Transverse colon (tissue), 4 donors: ENCODE measurements at places on chromosomes 2 and 18.
A peak's percentile ranks its signal among the peaks of the same experiment; 100 is the strongest.

DNA sequence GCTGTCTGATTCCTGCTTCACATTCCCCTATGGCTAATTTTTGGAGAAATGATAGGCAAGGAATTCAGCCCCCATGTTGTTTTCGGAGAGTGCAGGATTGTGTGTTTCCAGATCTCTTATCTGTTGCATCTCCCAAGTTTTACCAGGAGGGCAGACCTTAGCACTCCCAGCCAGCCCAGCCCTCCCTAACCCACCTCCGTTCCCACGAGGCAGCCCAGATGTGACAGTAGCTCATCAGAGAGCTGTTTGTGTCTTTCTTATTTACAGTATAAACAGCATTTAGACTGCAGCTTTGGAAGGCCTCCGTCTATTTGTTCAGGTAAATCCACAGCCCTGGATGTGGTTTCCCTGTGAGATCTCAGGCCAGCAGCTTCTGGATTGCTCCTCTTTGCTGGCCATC lies 91.6 kb downstream of the THNSL2 start:
- no peak for DNase-seq

DNA sequence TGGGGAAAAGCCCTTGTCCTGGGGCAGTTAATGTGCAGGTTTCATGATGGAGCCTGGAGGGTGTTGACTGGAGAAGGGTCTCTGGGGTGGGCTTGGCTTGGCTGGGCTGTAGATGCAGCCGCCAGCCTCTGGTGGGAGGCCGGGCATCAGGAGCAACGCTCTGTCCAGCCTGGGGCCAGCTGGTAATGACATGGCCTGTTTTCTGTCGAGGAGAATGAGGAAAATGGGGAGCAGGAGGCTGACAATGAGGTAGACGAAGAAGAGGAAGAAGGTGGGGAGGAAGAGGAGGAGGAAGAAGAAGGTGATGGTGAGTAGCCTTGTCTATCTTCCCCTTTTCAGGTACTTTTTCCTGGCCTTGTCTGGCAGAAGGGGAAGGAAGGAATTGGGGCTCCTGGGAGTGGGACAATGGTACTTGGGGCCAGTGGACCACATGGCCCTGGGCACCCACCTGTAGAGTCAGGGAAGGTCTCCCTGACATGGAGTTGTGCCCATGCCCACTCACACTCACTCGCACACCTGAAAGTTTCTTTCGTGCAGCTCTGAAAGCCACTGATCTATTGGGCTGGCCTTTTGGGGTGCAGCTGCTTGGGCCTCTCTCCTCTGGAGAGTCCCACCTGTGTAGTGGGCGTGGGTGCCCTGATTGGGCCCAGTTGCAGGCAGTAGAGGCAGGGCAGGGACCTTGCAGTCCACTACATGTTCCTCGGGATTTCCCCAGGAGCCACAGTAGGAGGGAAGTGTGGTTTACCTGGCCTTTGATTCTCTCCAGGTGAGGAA lies 3.5 kb downstream of the PTMA start:
- DNase-seq = peak; percentile 28

- DNase-seq = peak; percentile 87
Observed at GRCh38 chr18:58310517-58310916, 266.5 kb downstream of the NEDD4L start.

GRCh38 chr2:106115250-106115649 lies 78.9 kb downstream of the UXS1 start:
- no peak for DNase-seq

DNA sequence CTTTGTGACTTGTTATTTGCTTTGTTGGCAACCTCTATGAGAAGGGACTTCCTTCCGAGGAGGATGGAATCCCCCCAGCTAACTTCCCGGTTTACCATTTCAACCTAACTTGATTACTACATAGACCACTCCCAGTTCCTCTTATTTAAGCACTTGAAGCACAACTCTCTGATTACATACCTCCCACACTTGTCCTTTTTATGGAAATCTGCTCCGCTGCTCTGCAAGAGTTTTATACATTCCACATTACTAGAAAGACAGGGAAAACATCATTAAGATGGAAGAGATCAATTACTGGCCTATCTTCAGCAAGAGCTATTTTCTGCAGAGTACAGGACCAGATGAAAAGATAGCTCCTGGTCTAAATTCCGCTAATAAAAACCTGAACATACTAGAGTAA lies 160.0 kb upstream of the PGAP1 start:
- DNase-seq = no peak

- no peak for DNase-seq
Observed at GRCh38 chr2:160720098-160720497, 226.5 kb upstream of the RBMS1 start.

DNA sequence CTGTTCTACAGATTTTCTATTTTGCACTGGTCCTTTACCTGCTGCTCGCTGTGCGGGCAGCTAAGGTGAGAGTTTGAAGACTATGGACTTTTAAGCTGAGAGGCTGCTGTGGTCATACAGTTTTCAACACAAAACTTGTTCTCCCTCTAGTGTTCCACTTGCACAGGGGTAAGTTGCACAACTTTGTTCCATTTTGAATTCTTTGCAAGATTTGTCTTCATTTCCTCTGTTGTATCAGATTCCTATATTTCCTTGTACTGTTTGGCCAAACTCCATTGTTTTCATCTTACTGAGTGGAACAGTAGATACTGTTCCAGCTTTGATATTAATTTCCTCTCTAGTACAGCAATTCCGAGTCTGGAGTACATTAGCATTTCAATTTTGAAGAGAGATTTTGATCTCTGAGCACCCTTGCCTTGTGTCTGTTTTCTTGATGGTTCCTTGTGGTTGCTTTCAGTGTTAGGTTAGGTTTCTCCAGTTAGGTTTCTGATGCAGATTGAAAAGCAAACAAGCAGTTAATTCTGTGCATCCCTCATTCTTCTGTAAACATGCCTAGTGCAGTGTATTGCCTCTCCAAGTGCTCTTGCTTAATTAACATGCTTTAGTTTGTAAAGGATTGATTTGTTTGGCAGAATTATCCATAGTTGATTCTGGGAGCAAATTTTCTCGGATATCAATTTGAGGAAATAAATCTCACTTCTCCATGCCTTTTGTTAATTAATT lies 188.8 kb downstream of the PTPRM start:
- DNase-seq = no peak

DNA sequence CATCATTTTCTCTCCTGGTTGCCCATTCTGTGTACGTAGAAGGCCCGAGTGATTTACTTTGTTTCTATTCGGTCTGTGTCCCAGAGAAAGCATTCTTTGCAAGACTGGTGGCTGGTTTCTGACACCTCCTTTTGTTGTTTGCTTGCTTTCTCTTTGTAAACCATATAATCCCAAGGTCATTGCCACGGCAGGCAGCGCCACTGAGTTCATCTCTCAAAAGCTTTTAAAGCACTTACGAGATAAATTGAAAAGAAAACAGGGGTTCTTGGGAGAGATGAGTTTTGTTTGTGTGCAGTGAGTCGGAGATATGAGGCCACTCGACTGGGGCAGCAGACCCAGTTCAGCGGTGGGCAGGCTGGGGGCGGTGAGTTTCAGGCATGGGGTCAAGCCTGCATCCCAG lies 137.6 kb downstream of the NCK2 start:
- no peak for DNase-seq

- DNase-seq = no peak
Observed at GRCh38 chr18:49697757-49698524, 115.4 kb downstream of the ACAA2 start.

GRCh38 chr18:60122339-60122738 lies 222.5 kb downstream of the PMAIP1 start:
- DNase-seq = no peak

GRCh38 chr2:151765760-151766410 lies 31.6 kb upstream of the NEB start:
- no peak for DNase-seq

DNA sequence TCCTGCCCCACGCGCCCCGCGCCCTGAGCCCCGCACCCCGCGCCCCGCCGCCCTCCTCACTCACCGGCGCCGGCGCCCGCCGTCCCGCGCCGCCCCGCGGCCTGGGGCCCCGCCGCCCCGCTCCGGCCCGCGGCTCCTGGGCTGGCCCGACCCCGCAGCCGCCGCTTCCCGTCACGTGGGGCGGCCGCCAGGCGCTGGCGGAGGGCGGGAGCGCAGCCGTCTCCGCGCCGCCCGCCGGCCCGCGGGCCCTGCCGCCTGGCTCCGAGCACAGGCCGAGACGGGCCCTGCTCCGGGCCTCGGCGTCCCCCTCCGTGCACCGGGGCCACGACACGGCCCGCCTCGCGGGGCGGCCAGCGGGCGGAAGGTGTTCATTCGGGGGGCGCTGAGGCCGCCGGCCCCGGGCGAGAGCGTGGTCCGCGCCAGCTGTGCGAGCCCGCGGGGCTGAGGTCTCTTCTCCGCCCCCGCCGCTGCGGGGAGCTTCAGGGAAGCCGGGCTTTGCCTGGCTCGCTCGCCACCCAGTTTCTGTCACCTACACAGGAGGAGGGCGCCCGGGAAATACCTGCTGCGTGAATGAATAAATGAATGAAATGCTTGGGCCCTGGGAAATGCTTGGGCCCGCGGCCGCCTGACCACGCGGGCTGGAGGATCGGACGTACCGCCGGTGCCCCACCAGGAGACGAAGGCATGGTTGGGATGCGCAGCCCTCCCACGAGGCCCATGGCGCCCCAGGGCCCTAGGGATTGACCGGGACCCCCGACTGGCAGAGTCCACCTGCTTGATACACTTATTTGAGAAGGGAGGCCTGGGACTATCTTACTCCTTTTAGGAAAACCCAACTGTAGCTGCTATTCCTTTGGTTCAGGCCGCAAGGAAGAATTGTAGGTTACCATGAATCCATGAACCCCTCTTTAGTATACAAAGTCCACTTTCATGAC lies at the start of gene TGFBRAP1:
TSS of gene TGFBRAP1 (minus strand) at position 175 of the 935 bp plus-strand sequence. CDS start 21,434 bp downstream, outside the sequence.
- DNase-seq = peak; percentile 62

DNA sequence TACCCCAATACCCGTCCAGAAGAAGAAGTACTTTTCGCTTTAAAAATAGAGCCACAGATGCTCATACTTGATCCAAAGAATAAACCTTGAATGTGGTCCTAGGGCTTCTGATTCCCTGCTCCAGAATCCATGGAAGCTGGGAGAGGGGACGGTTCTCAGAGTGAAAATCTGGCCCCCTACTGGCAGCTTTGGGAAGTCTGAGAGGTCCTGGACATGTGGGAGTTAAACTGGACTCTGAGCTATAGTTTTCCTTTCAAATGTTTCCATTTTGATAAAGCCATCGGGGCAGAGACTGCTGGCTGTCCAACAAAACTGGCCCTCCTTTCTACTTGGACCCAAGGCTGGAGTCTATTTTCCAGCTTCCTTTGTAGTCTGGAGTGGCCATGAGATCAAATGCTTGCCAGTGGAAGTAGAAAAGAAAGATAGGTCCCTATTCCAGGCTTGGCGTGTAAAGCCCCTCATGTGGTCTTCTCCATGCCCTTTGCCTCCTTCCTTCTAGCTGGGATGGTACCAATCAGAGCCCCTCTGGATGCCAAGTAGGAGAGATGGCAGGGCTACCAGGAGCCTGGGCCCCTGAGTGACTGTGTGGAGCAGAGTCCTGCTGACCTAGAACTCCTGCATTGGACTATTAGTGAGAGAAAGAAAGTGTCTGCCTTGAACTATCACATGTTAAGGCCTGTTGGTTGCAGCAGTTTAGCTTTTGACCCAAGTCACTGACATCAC lies 37.7 kb upstream of the TBC1D8 start:
- peak; percentile 49 for DNase-seq

DNA sequence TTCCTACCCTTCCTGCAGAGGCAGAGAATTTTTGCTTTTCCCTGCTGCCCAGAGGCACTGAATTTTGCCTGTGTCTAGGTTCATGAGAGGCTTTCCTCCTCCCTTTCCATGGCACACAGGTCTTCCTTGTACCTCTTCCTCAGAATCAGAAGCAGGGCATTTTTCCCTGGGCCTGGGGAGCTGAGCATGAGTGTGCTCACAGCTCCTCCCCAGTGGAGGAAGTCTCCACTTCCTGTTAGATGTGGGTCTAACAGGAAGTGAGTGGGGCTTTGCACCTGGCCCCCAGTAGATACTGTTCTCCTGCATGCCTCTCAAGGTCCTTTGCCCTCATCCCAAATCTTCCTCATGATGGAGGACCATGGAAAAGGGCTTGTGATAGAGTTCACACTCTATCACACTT lies 297.2 kb upstream of the FIGN start:
- DNase-seq = no peak

- DNase-seq = no peak
Observed at GRCh38 chr18:13661779-13662256, 64.5 kb downstream of the FAM210A start.

- no peak for DNase-seq
Observed at GRCh38 chr2:233259730-233260129, 8.3 kb downstream of the ATG16L1 start.

- no peak for DNase-seq
Observed at GRCh38 chr2:218727502-218728165, 17.0 kb downstream of the TTLL4 start.

GRCh38 chr2:120403676-120404075 lies 57.7 kb downstream of the INHBB start:
- no peak for DNase-seq

- DNase-seq = no peak
Observed at GRCh38 chr2:68860111-68860510, 11.1 kb downstream of the BMP10 start.

DNA sequence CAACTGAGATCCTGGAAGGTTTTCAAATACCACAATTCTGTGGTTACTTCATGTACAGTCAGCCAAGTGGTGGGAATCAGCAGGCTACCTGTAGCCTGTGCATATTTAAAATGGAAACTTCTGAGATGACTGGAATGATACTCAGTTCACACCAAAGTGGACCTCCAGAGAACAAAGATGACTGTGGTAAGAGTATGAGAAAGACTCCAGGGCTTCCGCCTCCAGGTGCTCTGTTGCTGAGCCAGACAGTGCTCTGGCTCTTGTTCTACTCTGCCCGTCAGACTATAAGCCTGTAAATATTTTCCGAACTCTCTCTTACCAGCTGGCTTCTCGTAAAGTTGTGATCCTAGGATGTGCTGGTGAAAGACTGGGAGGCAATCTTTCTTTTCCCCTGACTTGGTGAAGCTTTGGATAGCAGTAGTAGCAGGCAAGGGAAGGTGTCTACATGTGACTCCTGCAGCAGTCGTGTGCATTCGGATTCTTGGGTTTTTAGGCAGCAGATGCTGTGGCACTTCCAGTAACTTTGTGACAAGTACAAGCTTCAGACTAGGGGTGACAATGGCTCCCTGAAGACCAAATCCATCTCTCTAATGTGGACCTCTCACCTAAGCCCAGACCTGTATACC lies 23.1 kb downstream of the ST3GAL5 start:
- no peak for DNase-seq

DNA sequence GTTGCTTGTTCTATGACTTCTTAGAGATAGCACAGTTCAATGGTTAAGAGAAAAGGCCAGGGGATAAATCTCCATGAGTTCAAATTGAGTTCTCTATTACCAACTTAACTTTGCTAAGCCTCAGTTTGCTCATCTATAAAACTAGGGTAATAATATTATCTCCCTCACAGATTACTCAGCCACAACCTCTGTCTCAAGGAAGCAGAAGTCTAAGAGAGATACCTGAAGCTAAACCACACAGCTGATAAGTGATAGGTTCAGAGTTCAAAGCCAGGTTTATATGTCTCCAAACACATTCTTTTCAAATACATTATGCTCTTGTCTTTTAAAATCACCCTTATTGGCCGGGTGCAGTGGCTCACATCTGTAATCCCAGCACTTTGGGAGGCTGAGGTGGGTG lies 287.7 kb downstream of the NBAS start:
- no peak for DNase-seq

DNA sequence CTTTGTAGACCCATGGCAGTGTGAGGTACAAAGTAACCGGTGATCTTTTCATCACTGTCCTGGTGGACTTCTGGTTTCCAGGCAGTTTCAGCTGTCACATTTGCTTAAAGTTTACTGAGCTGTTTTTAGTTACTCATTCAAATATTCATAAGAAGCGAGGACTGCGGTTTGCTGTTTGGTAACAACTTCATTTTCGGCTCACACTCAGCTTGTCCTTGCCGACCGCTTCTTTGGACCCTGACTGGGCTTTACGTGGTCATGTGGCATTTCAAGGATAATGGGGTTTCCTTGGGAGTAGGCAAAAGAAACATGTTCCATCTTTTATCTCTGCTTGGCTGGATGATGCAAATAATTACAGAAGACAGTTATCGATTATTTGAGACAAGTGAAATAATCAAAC lies 350.7 kb downstream of the PAX3 start:
- no peak for DNase-seq
